ENCODE measurements at places on chromosomes 5 and 9. TPM values are rescaled to one million over a fixed set of nuclear protein-coding genes. Genes with fewer than 3 reads are reported as not detected.
A peak's percentile ranks its signal among the peaks of the same experiment; 100 is the strongest.

ORM2 gene
- not detected for total RNA-seq

PCDHA5 gene
- total RNA-seq: not detected

KIF20A gene
- total RNA-seq: 106 TPM

CNTNAP3 gene
- total RNA-seq: 1.1 TPM

NEUROG1 gene
- not detected for total RNA-seq

CLIC3 gene
- total RNA-seq: 0.28 TPM

CREB3 gene
- 105 TPM for total RNA-seq

LCN15 gene
- total RNA-seq: not detected

DAB2 gene
- total RNA-seq: 97.2 TPM

GRCh38 chr9:121684381-121685145 is 33.1 kb downstream of the DAB2IP start:
- DNase-seq: no peak
- peaks cover 2% of the 10 kb centered on the region for H3K36me3 ChIP-seq
- H3K27ac ChIP-seq: no peak overlapping the region
- H3K4me3 ChIP-seq: no peak overlapping the region
- H3K4me1 ChIP-seq: peaks cover 3% of the 10 kb centered on the region

DNA sequence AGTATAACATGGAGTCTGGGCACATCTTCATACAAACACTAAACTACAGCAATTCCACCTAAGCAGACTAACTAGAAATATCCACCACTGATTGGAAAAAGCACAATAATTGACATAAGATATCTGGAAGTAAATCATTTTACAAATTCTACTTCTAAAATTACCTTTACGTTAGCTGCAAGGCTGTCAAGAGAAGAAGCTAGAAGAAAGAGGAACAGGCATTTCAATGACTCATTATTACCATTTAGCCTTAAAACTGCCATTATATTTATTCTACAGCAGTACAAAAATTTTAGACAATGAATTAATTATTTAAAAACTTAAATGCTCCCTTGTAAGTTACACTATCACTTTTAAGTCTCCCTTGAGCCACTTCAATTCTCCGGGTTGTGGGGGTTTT is 43.4 kb upstream of the PLPP6 start:
- H3K36me3 ChIP-seq: no peaks in the 10 kb centered on the region
- no peaks in the 10 kb centered on the region for H3K27me3 ChIP-seq
- no peak overlapping the region for H3K4me3 ChIP-seq
- no peaks in the 10 kb centered on the region for H3K4me1 ChIP-seq

DNA sequence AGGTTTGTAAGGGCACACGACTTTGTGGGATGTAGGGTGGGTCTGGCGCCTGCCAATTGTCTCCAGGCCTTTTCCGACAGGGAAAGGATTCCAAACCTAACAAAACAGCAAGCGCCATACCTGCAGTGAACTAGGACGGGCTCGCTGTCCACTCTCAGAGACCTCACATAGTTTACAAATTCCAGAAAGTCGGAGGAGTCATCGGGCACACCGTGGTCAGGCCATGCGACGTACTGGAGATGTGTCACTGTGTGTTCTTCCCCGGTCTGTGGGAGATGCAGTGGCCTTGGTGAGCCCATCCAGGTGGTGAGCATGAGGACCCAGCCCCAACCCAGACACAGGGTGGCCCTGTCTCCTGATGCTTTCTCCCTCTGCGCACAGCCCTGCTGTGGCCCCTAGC is 61.3 kb upstream of the EPB41L4B start:
- no peak overlapping the region for H3K4me3 ChIP-seq
- H3K27me3 ChIP-seq: no peaks in the 10 kb centered on the region
- no peak for DNase-seq
- no peaks in the 10 kb centered on the region for H3K4me1 ChIP-seq
- no peaks in the 10 kb centered on the region for H3K36me3 ChIP-seq

GRCh38 chr5:105042623-105043022 is 1480.0 kb upstream of the NUDT12 start:
- H3K4me1 ChIP-seq: no peaks in the 10 kb centered on the region
- no peaks in the 10 kb centered on the region for H3K27me3 ChIP-seq
- no peak overlapping the region for H3K27ac ChIP-seq
- H3K36me3 ChIP-seq: no peaks in the 10 kb centered on the region
- no peak overlapping the region for H3K4me3 ChIP-seq

GRCh38 chr9:17484906-17485305 is 94.0 kb upstream of the SH3GL2 start:
- H3K4me1 ChIP-seq: no peaks in the 10 kb centered on the region
- no peak overlapping the region for H3K4me3 ChIP-seq
- H3K36me3 ChIP-seq: no peaks in the 10 kb centered on the region
- H3K27me3 ChIP-seq: no peaks in the 10 kb centered on the region

DNA sequence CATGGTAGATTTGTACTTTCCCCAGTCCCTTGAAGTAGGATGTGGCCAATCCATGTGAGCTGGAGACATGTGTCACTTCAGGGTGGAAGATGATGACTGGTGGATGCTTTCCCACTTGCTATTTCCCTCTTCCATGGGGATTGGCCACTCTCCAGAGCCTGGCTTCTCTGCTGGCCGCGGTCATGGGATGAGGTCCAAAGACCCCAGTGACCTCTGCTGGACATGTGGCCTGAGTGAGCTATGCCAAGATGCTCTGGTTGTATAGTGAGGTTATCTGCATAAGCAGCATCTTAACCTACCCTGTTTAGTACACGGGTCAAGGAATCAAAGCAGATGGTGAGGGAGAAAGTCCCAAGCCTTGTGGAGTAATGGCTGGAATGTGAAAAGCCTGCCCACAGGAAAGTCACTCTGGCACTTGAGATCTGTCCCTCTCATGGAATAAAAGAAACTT is 47.1 kb downstream of the SH3PXD2B start:
- H3K4me3 ChIP-seq: no peak overlapping the region
- H3K36me3 ChIP-seq: peaks cover 22% of the 10 kb centered on the region
- H3K4me1 ChIP-seq: peaks cover 30% of the 10 kb centered on the region
- no peak overlapping the region for H3K27ac ChIP-seq
- no peaks in the 10 kb centered on the region for H3K27me3 ChIP-seq
- peak; percentile 55 for DNase-seq

DNA sequence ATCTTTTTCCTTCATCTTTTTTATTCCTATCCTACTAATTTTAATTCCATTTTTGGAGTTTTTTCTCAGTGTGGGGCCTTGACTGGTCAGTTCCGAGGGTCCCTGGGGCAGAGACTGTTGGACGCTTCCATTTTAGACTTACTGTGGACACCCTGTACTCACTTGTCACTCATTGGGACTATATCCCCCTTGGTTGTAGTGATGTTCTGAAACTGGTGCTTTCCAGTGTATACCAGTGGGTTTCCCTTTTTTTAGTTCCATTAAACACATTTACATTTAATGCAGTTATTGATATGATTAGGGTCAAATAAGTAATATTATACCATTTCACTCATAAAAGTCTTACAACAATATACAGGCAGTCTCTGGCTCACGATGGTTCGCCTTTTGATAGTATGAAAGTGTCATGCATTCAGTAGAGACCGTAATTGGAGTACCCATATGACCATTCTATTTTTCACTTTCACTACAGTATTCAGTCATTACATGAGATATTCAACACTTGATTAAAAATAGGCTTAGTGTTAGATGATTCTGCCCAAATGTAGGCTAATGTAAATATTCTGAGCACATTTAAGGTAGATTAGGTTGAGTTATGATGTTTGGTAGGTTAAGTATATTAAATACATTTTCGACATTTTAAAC is 46.0 kb downstream of the CNOT6 start:
- H3K27ac ChIP-seq: no peak overlapping the region
- no peaks in the 10 kb centered on the region for H3K4me1 ChIP-seq
- no peak overlapping the region for H3K4me3 ChIP-seq

DNA sequence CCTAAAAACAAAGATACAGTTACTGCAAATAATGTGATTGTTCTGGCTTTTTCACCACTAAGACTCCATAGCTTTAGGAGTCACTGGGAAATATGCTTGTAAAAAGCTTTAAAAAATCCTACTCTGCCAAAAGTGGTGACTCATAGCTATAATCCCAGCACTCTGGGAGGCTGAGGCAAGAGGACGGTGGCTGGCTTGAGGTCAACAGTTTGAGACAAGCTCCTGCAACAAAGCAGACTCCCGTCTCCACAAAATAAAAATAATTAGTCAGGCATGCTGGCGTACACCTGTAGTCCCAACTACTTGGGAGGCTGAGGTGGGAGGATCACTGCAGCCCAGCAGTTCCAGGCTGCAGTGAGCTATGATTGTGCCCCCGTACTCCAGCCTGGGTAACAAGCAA is 406.4 kb downstream of the HTR1A start:
- H3K27ac ChIP-seq: no peak overlapping the region
- no peak for DNase-seq
- no peaks in the 10 kb centered on the region for H3K27me3 ChIP-seq
- H3K36me3 ChIP-seq: no peaks in the 10 kb centered on the region
- H3K4me1 ChIP-seq: no peaks in the 10 kb centered on the region

DNA sequence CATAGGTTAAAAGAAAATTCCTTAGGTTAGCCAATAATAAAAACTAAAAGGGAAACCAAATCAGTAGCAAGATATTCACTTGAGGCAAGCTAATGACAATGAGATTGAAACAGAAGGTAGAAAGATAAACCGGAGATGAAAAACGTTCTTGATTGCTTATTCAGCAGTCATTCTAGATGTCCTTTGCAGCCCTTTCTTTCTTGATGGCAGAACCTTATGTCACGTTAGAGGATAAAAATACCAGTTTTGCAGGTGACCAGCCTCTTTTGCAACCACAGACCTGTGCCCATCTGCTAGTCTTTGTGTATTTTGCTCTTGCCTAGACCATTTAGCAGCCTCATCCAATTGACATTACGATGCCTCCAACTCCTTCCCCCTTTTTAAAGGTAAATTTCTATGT is 337.8 kb downstream of the DMAC1 start:
- no peak for DNase-seq
- H3K4me3 ChIP-seq: no peak overlapping the region
- H3K27me3 ChIP-seq: peaks cover 2% of the 10 kb centered on the region

GRCh38 chr9:93893899-93894690 is 61.1 kb downstream of the BARX1 start:
- no peak for DNase-seq
- H3K27me3 ChIP-seq: no peaks in the 10 kb centered on the region
- H3K27ac ChIP-seq: no peak overlapping the region
- no peaks in the 10 kb centered on the region for H3K4me1 ChIP-seq
- H3K36me3 ChIP-seq: no peaks in the 10 kb centered on the region

GRCh38 chr5:41346609-41347008 is 133.3 kb upstream of the C6 start:
- H3K27me3 ChIP-seq: no peaks in the 10 kb centered on the region
- H3K36me3 ChIP-seq: no peaks in the 10 kb centered on the region
- no peaks in the 10 kb centered on the region for H3K4me1 ChIP-seq
- peak; percentile 49 for DNase-seq

GRCh38 chr5:139633295-139634027 is 14.7 kb upstream of the CXXC5 start:
- H3K27ac ChIP-seq: no peak overlapping the region
- DNase-seq: peak; percentile 73
- peaks cover 1% of the 10 kb centered on the region for H3K36me3 ChIP-seq
- H3K4me1 ChIP-seq: peaks cover 20% of the 10 kb centered on the region

DNA sequence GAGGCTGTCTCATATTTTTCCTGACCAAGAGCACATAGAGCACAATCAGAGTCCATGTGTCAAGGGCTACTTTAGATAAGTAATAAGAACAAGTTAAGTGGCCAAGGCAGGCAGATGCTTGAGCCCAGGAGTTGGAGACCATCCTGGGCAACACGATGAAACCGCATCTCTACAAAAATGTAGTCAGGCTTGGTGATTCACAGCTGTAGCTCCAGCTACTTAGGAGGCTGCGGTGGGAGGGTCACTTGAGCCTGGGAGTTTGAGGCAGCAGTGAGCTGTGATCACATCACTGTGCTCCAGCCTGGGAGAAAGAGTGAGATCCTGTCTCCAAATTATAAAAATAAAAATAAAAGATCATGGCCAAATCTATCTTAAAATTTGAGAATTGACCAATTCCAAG is 767.9 kb upstream of the CTNND2 start:
- DNase-seq: no peak
- no peak overlapping the region for H3K27ac ChIP-seq
- no peak overlapping the region for H3K4me3 ChIP-seq
- no peaks in the 10 kb centered on the region for H3K27me3 ChIP-seq

DNA sequence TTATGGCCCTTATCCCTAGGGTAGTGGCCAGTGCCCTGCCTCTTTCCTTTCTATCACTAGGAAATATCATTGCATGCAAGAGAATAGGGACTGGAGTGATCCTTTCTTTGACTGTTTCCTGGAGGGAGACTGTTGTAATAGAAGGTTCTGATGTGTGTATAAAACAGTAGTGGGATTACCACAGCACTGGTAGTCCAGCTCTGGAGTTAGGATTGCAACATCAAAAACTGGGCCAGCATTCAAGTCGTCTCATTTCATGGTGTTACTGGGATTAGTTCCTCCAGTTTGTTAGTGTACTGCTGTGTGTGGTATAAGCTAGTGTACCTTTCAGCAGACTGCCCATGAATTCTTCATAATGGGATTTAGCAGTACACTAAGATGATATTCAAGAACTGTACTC is 45.8 kb downstream of the KIAA1958 start:
- H3K4me3 ChIP-seq: no peak overlapping the region
- H3K4me1 ChIP-seq: peaks cover 3% of the 10 kb centered on the region
- no peaks in the 10 kb centered on the region for H3K27me3 ChIP-seq
- DNase-seq: peak; percentile 80

DNA sequence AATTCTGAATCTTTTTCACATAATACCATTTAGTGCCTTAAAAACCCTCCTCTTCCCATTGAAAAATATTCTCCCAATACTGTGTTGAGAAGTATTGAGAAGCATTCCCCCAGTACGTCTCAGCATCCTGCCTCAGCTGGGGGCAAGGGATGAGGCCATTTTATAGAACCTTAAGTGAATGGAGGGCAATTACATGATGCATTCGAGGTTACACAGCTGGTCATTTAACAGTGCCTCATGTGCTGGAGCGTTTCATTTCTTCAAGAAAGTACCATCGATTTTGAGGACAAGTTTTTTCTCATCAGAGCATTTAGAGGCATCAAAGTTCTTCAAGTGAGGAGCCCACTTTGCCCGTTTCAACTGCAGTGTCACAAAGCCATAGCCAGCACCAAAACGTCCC is 135.6 kb downstream of the DOCK2 start:
- no peak overlapping the region for H3K27ac ChIP-seq
- peak; percentile 56 for DNase-seq
- H3K4me3 ChIP-seq: no peak overlapping the region
- no peaks in the 10 kb centered on the region for H3K36me3 ChIP-seq
- H3K27me3 ChIP-seq: no peaks in the 10 kb centered on the region

- no peak overlapping the region for H3K4me3 ChIP-seq
- no peaks in the 10 kb centered on the region for H3K36me3 ChIP-seq
- H3K4me1 ChIP-seq: no peaks in the 10 kb centered on the region
- DNase-seq: no peak
- H3K27me3 ChIP-seq: no peaks in the 10 kb centered on the region
- no peak overlapping the region for H3K27ac ChIP-seq
Observed at GRCh38 chr5:16152601-16153568, 26.7 kb downstream of the MARCHF11 start.

- H3K27ac ChIP-seq: no peak overlapping the region
- no peaks in the 10 kb centered on the region for H3K36me3 ChIP-seq
- no peak overlapping the region for H3K4me3 ChIP-seq
Observed at GRCh38 chr9:8158574-8158973, 359.0 kb upstream of the DMAC1 start.

GRCh38 chr5:127685662-127686061 is 17.5 kb upstream of the CCDC192 start:
- H3K27me3 ChIP-seq: no peaks in the 10 kb centered on the region
- no peaks in the 10 kb centered on the region for H3K4me1 ChIP-seq
- no peak overlapping the region for H3K4me3 ChIP-seq
- H3K27ac ChIP-seq: no peak overlapping the region
- H3K36me3 ChIP-seq: no peaks in the 10 kb centered on the region

- no peak for DNase-seq
- H3K36me3 ChIP-seq: no peaks in the 10 kb centered on the region
- H3K4me1 ChIP-seq: peaks cover 6% of the 10 kb centered on the region
- no peak overlapping the region for H3K4me3 ChIP-seq
- H3K27me3 ChIP-seq: no peaks in the 10 kb centered on the region
- H3K27ac ChIP-seq: no peak overlapping the region
Observed at GRCh38 chr5:143898381-143898780, 86.4 kb downstream of the HMHB1 start.

Data from IMR-90 (cell line).